Kidney (tissue), 22 donors: ENCODE measurements at places on chromosomes 12 and 14.

DNA sequence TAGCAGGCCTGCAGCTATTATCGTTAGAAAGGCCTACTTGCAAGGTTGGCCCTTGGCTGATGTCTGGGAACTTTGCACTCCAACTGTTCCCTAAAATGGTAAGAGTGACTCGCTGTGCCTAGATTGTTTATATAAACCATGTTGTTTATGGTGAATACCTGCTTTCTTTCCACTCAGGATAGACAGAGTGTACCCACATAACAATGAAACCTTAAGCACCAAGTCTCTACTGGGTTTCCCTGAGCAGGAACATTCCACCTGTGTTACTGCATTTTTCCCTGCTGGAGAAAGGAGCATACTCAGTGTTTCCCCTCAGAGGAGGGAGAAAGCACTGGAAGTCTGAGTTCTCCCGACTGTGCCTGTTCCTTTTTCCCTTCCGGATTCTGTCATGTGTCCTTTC, 32.8 kb downstream of the ERP29 start:
- no peak for DNase-seq
- no peaks in the 10 kb centered on the region for H3K27me3 ChIP-seq
- H3K27ac ChIP-seq, result no peak overlapping the region
- no peaks in the 10 kb centered on the region for H3K4me1 ChIP-seq

DNA sequence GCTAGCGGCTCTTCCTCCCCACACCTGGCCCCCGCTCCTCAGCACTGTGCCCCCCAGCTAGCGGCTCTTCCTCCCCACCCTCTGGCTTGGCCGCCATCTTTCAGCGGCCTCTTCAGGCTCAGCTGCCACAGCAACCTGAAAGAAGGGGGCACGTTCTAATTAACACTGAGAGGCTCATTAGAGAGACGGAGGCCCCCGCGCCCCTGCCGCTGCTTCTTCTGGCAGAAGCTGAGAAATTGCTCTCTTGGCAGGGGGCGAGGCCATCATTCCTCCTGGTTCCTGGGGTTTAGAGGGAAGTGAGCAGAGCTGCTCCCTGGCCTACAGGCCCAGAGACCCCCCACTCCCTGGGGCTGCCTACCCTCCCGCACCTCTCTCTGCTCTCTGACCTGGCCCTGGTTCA, 64.4 kb downstream of the IQSEC3 start:
- no peak overlapping the region for H3K4me3 ChIP-seq
- no peaks in the 10 kb centered on the region for H3K36me3 ChIP-seq
- DNase-seq, result no peak

- no peak overlapping the region for H3K4me3 ChIP-seq
- H3K4me1 ChIP-seq, result peaks cover 8% of the 10 kb centered on the region
- no peaks in the 10 kb centered on the region for H3K27me3 ChIP-seq
- H3K27ac ChIP-seq, result no peak overlapping the region
- DNase-seq, result no peak
Observed at GRCh38 chr14:89959853-89960445, 4.2 kb downstream of the TDP1 start.

- no peak overlapping the region for H3K27ac ChIP-seq
- no peaks in the 10 kb centered on the region for H3K4me1 ChIP-seq
- no peak for DNase-seq
- H3K27me3 ChIP-seq, result no peaks in the 10 kb centered on the region
- no peak overlapping the region for H3K4me3 ChIP-seq
Observed at GRCh38 chr12:24360057-24360456, 410.6 kb upstream of the SOX5 start.

GRCh38 chr12:68779280-68779679, 28.7 kb upstream of the MDM2 start:
- H3K27ac ChIP-seq, result no peak overlapping the region
- no peak for DNase-seq
- no peaks in the 10 kb centered on the region for H3K27me3 ChIP-seq
- no peaks in the 10 kb centered on the region for H3K36me3 ChIP-seq

- no peak overlapping the region for H3K27ac ChIP-seq
- no peaks in the 10 kb centered on the region for H3K4me1 ChIP-seq
- DNase-seq, result no peak
Observed at GRCh38 chr14:70708717-70709570, 67.2 kb downstream of the TTC9 start.

- no peak overlapping the region for H3K27ac ChIP-seq
- no peak overlapping the region for H3K4me3 ChIP-seq
- no peaks in the 10 kb centered on the region for H3K27me3 ChIP-seq
- H3K36me3 ChIP-seq, result no peaks in the 10 kb centered on the region
- no peaks in the 10 kb centered on the region for H3K4me1 ChIP-seq
Observed at GRCh38 chr12:68118096-68118755, 41.3 kb downstream of the IFNG start.

DNA sequence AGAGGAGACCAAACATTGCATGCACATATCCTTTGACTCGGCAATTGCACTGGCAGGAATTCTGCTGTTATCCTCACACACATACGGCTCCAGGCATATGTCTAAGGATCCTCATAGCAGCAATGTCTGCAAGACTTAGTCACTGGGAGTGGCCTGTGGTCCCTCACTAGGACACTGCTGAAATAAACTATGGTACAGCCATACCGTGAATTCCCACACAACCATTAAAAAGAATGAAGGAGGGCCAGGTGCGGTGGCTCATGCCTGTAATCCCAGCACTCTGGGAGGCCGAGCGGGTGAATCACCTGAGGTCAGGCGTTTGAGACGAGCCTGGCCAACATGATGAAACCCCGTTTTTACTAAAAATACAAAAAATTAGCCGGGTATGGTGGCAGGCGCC, 105.1 kb downstream of the ZFP36L1 start:
- no peak for DNase-seq
- H3K4me3 ChIP-seq, result no peak overlapping the region
- H3K27ac ChIP-seq, result no peak overlapping the region
- H3K36me3 ChIP-seq, result no peaks in the 10 kb centered on the region
- peaks cover 22% of the 10 kb centered on the region for H3K4me1 ChIP-seq

DNA sequence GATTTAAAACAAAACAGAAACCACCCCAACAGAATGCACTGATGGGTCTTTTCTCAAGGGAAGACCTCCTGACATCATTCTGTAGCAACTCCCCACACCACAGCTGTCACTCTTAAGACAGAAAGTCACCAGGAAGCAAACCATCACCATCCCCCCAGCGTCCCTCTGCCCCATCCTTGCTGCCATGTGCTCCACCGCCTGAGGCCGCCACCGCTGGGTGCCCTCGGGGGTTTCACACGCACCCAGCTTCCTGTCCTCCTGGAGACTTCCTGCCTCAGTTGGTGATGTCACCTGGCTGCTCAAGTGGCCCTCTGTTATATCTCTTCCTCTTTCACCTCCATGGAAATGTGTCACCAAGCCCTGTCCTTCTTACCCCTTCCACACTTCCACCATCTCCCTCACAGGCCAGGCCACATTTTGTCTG, 71.4 kb upstream of the GPR68 start:
- no peak for DNase-seq
- peaks cover 9% of the 10 kb centered on the region for H3K4me1 ChIP-seq
- no peaks in the 10 kb centered on the region for H3K27me3 ChIP-seq
- no peak overlapping the region for H3K4me3 ChIP-seq

DNA sequence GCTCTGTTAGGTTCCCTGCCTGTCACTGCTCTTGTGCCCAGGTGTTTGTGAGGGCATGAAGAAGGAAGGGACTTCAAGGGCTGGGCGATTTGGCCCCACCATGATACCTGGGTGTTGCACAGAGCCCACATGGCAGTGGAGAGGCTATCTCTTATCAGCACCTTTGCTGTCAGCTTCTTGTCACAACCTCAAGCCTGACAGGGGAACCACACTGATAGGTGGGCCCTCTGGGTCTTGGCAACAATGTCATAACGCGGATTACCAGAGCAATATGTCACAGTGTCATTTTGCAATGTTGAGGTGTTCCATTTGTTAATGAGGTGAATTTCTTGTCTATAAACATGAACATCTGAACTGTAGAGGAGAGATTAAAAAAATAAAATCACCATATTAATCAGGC, 22.9 kb upstream of the CACNA1C start:
- DNase-seq, result no peak
- H3K27ac ChIP-seq, result no peak overlapping the region
- no peak overlapping the region for H3K4me3 ChIP-seq
- H3K27me3 ChIP-seq, result no peaks in the 10 kb centered on the region
- H3K4me1 ChIP-seq, result no peaks in the 10 kb centered on the region
- H3K36me3 ChIP-seq, result no peaks in the 10 kb centered on the region

- no peaks in the 10 kb centered on the region for H3K27me3 ChIP-seq
- H3K27ac ChIP-seq, result peak overlapping the region; percentile 85
- peak overlapping the region; percentile 90 for H3K4me3 ChIP-seq
- H3K36me3 ChIP-seq, result peaks cover 3% of the 10 kb centered on the region
- H3K4me1 ChIP-seq, result peaks cover 14% of the 10 kb centered on the region
- peak; percentile 84 for DNase-seq
Observed at GRCh38 chr14:21070610-21071224, 613 bp downstream of the ARHGEF40 start.

DNA sequence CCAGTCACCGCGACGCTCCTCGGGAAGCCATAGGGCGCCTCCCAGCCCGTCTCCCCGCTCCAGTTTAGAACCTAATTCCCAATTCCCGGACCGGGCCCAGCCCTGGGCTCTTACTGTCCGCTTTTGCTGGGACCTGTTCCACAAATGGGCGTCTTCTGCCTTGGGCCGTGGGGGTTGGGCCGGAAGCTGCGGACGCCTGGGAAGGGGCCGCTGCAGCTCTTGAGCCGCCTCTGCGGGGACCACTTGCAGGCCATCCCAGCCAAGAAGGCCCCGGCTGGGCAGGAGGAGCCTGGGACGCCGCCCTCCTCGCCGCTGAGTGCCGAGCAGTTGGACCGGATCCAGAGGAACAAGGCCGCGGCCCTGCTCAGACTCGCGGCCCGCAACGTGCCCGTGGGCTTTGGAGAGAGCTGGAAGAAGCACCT, 797 bp downstream of the UNG start:
- peaks cover under 1% of the 10 kb centered on the region for H3K36me3 ChIP-seq
- no peaks in the 10 kb centered on the region for H3K27me3 ChIP-seq
- peak; percentile 93 for DNase-seq
- peak overlapping the region; percentile 75 for H3K4me3 ChIP-seq
- peaks cover 14% of the 10 kb centered on the region for H3K4me1 ChIP-seq

GRCh38 chr12:74337951-74338350, 199.7 kb upstream of the ATXN7L3B start:
- no peaks in the 10 kb centered on the region for H3K4me1 ChIP-seq
- H3K36me3 ChIP-seq, result no peaks in the 10 kb centered on the region
- no peak for DNase-seq
- no peak overlapping the region for H3K4me3 ChIP-seq

DNA sequence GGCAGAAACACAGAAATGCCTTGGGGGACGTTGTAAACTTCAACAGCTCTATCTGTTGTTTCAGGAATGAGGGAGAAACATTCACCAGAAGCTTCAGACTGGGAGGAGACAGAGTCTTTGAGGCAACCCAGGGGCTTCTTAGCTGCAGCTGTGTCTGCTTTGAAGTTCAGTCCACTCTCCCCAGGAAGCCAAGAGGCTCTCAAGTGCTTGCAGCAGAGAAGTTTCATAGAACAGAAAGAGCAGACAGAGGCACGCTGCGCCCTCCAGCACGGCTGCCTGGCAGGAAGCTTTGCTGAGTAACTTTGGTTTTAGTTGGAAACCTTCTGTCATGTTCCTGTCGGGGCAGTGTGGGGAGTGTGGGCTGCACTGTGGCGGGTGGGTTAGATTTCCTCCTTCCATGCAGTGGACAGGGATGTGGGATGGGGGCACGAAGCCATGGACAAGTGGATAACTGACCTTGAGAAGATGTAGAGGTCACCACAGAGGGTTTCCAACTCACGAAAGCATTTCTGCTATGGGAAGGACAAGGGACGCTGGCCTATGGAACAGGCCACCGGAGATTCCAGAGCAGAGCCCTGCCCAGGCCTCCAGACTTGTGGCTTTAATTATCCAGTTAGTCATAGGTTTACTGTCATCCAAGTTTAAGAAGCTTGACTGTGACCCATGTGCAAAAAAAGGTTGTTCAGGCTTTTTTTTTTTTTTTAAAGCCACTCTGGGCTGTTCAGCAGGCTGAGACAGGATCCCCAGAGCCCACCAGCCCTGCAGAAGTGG, 107.7 kb downstream of the ARF6 start:
- H3K4me1 ChIP-seq, result peaks cover 6% of the 10 kb centered on the region
- DNase-seq, result peak; percentile 64
- no peaks in the 10 kb centered on the region for H3K27me3 ChIP-seq
- H3K36me3 ChIP-seq, result no peaks in the 10 kb centered on the region

- peaks cover 2% of the 10 kb centered on the region for H3K27me3 ChIP-seq
- peaks cover 2% of the 10 kb centered on the region for H3K4me1 ChIP-seq
- DNase-seq, result no peak
- H3K36me3 ChIP-seq, result no peaks in the 10 kb centered on the region
- no peak overlapping the region for H3K4me3 ChIP-seq
- H3K27ac ChIP-seq, result no peak overlapping the region
Observed at GRCh38 chr12:52277486-52278245, 3.2 kb downstream of the KRT86 start.

GRCh38 chr12:85823436-85824180, 12.6 kb downstream of the RASSF9 start:
- H3K27ac ChIP-seq, result no peak overlapping the region
- no peaks in the 10 kb centered on the region for H3K36me3 ChIP-seq
- no peak overlapping the region for H3K4me3 ChIP-seq

GRCh38 chr14:80310938-80311750, 99.8 kb upstream of the DIO2 start:
- H3K4me1 ChIP-seq, result no peaks in the 10 kb centered on the region
- DNase-seq, result no peak
- no peaks in the 10 kb centered on the region for H3K36me3 ChIP-seq
- H3K4me3 ChIP-seq, result no peak overlapping the region
- H3K27ac ChIP-seq, result no peak overlapping the region
- H3K27me3 ChIP-seq, result no peaks in the 10 kb centered on the region

DNA sequence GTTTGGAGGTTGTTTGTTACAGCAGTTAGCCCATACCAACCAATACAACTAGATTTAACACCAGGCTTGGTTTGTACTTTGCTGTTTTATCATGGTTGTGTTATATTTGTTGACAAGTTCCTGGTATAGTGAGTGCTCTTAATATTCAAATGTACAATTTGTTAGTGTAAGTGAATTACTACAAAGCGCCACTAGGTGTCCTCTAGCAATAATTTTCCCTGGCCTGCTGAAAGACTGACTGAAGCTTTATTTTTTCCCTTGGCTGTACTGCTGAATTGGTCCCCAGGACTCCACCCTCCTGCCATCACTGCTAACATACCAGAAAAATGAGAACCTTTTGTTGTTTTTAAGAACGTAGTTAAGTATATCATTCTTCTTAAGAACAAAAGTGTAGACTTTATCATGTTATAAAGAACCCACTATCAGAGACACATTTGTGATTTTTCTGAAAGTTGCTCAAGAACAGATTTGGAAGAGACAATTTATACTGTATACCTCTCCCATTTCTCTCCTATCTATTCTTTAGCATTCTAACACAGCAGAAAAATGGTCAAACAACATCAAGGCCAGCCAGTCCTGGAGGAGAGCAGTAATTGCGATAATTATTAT, 75.3 kb upstream of the FAR2 start:
- H3K27me3 ChIP-seq, result no peaks in the 10 kb centered on the region
- no peak overlapping the region for H3K4me3 ChIP-seq
- no peaks in the 10 kb centered on the region for H3K4me1 ChIP-seq
- H3K27ac ChIP-seq, result no peak overlapping the region

GRCh38 chr12:55845785-55846496, 3.2 kb upstream of the MMP19 start:
- DNase-seq, result no peak
- H3K36me3 ChIP-seq, result no peaks in the 10 kb centered on the region
- peaks cover 6% of the 10 kb centered on the region for H3K4me1 ChIP-seq
- no peak overlapping the region for H3K27ac ChIP-seq
- no peak overlapping the region for H3K4me3 ChIP-seq
- H3K27me3 ChIP-seq, result no peaks in the 10 kb centered on the region
